ENCODE measurements at places on chromosomes 7 and 10. TPM values are rescaled to one million over a fixed set of nuclear protein-coding genes. Genes with fewer than 3 reads are reported as not detected.

Gene RBM48
- total RNA-seq, result 10.0 TPM

GRCh38 chr7:80829527-80829926 lies 89.3 kb downstream of the SEMA3C start:
- no peak for DNase-seq

Gene SERPINE1
- 3.3 TPM for total RNA-seq

Gene WIPF3
- 4.1 TPM for total RNA-seq

DNA sequence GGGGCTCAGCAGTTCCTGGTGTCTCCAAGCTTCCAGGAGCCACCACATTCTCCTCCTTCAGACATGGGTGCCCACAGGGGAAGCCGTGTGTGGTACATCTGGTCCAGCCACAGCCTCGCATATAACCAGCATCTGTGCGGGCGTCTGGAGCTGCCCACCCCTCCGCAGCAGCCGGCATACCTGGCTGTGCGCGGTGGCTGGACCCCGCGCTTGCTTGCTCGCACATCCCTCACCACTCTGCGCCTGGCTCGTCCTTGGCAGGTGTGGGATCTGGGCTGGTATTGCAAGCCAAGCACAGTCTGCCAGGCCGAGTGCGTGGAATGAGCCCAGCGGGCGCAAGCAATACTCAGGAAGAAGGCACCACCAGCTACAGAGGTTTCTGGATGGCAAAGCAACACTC lies 117.7 kb upstream of the MBL2 start:
- DNase-seq, result no peak

DNA sequence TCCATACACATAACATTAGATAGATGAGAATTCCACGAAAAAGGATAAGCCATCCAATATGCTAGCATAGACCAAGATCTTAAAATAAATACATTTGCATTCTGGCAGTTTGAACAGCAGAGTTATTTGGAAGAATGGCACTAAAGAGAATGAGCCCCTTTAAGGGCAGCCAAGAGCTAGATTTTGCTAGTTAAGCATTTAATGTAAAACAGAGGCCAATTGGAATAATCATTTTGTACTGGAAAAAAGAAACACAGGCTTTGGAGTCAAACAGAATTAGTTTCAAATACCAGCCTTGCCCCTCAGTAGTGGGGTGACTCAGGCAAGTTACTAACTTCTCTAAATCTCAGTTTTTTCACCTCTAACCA lies 56.2 kb downstream of the LRRTM3 start:
- DNase-seq, result no peak

DNA sequence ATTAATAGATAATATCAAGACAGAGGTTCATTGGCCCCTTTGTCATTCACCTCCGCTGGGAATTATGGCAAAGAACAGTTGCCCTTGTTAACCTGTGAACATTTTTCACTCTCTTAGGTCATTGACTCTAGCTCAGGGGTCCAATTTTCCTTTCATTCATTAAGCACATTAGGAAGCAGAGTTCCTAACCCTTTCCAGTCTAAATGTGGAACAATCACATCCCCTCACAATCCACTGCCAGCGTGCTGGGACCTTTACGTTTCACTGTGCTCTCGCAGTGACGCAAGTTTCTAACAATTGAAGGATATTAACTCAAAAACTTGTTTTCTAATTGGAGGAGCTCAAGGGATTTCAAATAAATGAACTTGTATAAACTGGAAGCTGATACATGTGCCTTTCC lies 79.3 kb upstream of the MEOX2 start:
- no peak for DNase-seq

DNA sequence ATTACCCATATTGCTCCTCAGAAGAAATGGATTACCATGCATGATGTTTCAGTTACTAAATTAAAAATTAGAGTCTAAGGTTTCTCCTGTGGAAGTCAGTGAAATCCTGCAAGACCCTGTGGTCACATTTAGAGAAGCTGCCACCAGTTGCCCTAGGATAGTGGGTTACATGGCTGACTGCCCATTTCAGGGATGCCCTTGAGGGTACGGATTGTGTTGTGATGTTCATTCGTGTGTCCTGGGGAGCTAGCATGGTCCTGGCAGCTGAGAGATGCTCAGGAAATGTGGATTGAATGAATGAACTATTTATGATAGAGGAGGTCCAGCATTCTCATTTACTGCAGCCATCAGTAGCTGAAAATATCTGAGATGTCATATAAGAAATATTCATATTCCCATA lies 55.1 kb downstream of the TMEM178B start:
- no peak for DNase-seq

Gene HYCC1
- 15.9 TPM for total RNA-seq

GRCh38 chr10:126015413-126015812 lies 119.0 kb downstream of the FANK1 start:
- DNase-seq, result no peak

DNA sequence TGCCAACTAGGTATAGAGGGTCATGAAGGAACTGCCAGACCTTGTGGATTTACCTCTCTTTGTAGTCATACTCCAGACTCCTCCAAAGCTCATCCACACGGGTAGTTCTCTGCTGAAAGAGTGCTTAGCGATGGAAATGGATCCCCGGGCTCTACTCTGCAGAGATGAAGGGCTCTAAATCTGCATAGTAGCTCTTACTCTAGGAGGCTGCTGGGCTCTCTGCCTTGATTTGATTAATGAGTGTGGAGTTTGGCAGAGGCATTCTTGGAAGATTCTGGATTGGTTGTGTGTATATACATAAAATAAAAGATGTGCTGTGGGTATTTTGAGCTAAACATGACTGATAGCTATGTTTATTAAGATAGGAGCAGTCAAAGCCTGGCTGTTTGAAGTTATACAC lies 21.3 kb upstream of the CPXM2 start:
- DNase-seq, result no peak

Gene NPC1L1
- total RNA-seq, result 0.30 TPM

DNA sequence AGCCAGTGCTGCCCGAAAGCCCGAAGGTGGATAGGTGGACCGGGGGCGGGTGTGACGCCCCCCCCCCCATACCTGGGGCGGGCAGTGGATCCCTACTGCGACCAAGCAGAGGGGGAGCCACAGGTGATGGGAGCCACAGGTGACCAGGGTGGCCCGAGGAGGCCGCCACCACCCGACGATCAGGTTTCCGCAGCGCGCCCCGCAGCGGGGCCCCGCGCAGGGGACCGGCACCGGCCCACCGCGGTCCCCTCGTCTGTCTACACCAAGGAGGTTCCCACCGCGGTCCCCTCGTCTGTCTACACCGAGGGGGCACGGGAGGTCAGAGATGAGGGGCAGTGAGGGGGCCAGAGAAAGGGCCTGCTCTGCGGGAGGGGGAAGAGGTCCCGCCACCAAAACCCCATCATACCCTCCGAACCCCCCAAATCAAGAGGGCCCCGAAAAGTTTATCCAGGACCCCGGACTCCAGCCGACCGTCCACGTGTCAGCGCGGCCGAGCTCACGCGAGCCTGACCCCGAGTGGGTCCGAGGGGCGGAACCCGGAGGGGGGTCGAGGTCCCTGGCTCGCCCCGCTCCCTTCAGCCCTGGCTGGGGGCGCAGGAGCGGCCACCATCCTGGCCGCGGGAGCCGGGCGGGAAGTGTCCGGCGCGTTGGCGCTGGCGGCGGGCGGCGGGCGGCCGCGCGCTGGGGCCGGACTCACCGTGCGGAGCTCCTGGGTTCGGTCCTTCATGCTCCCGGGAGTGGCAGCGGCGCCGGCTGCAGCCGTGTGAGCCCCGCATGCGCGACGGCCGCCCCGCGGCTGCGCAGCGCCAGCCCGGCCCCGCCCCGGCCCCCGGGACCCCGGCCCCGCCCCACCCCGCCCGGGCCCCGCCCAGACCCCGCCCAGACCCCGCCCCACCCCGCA lies at the start of gene STX1A:
Gene STX1A, minus strand, starts transcription at position 765 of the 901 bp plus-strand sequence. Its CDS starts 38 bp downstream, at position 727.
- no peak for DNase-seq

DNA sequence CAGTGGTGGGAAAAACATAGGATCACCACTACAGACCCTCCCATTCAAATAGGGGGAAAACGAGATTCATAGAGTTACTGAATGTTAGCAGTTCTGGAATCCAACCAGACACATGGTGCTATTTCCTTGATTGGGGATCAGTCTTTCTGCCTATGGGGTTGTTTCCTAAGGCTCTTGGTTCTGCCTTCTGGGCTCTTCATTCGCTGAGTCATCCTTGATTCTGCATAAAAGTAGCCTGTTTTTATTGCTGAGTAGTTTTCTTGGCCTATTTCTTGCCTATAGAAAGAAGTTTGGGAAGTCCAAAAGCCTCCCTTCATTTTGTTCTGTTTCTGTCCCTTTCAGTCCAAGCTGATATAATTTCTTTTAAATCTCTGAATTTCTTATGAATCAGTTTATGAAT lies 99.3 kb upstream of the OIT3 start:
- DNase-seq, result no peak

DNA sequence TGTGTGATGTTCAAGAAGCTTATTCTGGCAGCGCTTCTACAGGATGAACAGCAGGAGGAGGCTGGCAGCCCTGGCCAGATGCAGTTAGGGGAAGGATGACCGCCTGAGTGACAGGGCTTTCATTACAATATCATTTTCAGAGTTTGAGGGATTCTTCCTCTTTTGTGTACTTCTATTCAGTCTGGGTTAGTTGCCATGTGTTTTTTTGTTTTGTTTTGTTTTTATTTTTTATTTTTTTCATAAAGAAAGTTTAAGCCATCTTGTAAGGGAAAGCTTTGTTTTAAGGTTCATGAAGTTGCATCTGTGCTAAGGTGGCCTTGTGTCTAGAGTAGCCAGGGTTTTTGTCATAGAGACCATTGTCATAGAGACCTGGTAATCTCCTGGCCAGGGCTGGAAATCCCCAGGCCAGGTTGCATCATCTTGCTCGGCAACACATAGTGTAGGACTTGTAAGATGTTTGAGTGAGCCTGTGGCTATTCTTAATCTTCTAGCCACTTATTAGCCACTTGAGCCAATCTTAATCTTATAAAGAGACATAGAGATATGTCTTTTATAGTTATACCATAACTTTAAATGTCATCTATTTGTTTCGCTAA lies 230.5 kb upstream of the TMEM229A start:
- no peak for DNase-seq

Gene POLR2J2
- 2.3 TPM for total RNA-seq

Gene TEX36
- not detected for total RNA-seq

GRCh38 chr10:114526504-114527238 lies 122.4 kb upstream of the AFAP1L2 start:
- DNase-seq, result peak; percentile 78

DNA sequence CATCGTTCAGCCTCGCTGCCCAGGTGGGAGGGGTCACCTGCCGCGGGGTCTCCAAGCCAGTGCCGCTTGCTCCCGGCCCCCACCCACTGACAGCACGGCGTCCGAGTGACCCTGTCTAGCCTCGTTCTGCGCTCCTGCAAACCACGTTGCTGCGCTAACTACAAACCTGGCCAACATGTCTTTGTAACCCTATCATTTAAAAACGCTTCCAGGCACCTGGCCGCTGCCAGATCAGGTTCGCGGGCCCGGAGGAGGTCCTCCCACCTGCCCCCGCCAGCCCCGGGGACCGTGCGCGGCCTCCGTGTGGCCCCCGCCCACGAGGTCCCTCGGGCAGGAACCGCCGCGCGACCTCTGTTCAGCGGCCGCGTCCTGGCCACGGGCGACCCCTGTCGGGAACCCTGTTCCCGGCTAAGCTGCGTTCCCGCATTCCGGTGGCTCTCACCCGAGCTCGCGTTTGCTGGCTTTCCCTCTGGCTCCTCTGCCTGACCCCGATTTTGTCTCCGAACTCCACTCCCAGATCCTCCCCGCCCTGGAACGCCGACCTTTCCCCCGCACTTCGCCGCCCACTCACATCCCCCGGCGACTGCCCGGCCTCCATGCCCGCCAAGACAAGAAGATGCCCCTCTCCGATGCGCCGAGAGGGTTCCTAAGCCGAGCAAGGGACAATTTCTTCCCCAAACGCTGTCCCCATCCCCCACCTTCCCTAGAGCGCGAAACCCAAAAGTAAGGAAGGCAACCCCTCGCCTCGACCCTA lies 2.4 kb downstream of the SFMBT2 start:
- DNase-seq, result no peak

DNA sequence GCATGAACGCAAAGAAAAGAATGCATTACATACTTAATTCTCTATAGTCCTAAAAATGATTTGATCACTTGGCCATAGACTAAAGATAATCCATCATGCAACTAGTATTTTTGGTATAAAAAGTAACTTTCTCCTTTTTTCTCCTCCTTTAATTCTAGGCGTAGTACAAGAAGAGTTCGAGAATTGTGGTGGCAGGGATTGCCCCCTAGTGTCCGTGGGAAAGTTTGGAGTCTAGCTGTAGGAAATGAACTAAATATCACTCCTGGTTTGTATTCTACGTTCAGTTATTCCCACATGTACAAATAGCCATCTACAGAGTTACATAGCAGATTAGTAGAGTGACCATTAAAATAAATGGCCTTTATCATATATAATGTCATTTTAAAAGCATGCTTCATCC lies 45.5 kb upstream of the HELLS start:
- DNase-seq, result no peak

- DNase-seq, result no peak
Measured at GRCh38 chr7:97005183-97006054, at the start of gene DLX6. Gene DLX6 (plus strand): TSS chr7:97005553. CDS start chr7:97005978, 425 bp downstream.

GRCh38 chr7:86479144-86479543 lies 164.6 kb upstream of the GRM3 start:
- peak; percentile 6 for DNase-seq
